ENCODE measurements at places on chromosomes 13 and 19.

DNA sequence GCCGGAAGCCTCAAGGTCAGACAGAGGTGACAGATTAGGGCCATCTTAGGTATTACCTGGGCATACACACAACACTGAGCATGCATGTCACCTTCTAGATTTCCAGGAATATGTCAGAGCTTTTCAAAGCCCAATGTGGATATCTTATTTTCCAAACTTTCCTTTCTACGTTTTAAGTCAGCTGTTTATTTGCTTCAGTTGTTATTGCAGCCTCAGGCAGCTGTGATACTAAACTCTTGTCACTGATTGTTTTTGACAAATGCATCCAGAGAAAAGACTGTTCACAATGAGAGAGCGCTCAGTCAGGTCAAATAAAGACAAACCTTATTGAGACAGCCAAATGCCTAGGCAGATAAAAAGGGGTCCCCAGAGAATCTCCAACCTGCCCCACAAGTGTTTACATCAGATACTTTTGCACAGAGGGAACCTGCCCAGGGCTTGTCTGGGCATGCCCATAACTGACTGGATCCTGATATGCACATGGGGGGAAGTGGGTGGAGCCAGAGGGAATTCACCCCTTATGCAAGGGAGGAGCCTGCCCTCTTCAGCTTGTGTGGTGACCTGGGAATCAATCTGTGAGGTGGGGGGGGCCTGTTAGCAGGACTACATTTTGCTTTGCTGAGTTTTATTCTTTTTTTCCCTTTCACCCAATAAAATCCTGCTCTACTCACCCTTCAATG, 28.5 kb downstream of the MED4 start:
- DNase-seq: no peak

GRCh38 chr19:55661826-55662225, 7.0 kb downstream of the U2AF2 start:
- no peak for DNase-seq

DNA sequence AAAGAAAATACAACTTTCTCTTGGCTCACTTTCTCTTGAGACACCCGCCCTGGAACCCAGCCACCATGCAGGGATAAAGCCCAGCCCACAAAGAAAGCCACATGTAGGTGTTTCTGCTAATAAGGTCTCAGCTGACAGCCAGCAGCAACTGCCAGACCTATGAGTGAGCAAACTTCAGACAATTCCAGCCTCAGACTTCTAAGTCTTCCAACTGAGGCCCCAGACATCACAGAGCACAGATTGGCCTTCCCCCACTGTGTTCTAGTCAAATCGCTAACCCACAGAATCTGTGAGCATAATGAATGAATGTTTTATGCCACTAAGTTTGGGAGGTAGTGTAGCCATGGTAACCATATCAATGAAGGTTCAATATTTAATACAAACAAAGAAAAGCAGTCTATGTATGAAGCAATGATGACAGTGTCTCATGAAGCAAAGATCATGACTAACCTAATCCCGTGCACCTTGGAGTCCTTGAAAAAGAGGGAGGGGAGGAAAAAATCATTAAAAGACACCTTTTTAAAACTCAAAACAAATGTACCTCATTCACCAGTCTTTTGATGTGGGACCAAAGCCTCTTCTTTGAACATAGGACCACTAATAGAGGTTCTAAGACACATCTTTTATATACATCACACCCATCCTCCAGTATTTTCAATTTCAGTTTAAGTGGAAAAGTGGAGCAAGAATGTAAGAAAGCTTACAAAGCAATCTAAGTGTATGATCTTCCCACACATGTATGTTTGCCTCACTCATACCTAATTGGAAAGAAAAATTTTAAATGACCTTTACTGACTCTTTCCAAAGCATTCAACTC, 6.2 kb downstream of the MRPS31 start:
- no peak for DNase-seq

DNA sequence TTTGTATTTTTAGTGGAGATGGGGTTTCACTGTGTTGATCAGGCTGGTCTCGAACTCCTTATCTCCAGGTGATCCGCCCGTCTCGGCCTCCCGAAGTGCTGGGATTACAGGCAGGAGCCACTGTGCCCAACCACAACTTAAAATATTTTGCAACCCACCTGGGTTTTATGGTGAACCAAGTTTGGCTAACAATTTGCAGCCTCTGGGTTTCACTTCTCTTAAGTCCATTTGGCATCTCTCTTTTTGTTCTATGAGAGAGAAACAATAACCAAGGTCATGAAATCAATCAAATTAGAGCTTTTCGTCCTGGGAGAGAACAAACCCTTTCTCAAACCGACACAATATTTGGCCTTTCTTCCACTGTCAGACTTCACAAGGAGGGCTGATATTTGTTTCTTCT, 5.6 kb upstream of the SMAD9 start:
- no peak for DNase-seq

- DNase-seq: no peak
Observed at GRCh38 chr13:32073180-32073864, 41.7 kb downstream of the FRY start.

- DNase-seq: no peak
Observed at GRCh38 chr13:23472189-23472588, 38.7 kb upstream of the SACS start.

- no peak for DNase-seq
Observed at GRCh38 chr19:33236696-33237390, 11.2 kb upstream of the SLC7A10 start.

DNA sequence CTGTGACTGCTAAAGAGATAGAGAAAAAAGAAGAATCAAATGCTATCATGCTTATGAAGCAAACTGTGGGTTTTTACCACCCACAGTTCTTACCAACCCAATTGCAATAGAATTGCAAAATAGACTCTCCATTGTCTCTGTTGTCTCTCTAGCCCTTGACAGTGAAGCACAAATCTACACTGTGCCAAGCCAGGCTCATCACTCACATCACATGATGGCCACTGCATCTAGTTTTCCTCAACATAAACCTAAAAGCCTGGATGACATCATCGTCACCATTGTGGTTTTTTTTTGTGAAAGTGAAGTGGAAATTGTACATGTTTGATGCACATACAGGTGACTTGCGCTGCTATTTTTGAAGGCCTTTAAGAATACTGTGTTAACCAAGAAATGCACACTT, 56.1 kb downstream of the KL start:
- no peak for DNase-seq

- no peak for DNase-seq
Observed at GRCh38 chr19:39829702-39830275, 4.2 kb downstream of the DYRK1B start.

GRCh38 chr13:51112771-51113170, 1.7 kb upstream of the C13orf42 start:
- no peak for DNase-seq

DNA sequence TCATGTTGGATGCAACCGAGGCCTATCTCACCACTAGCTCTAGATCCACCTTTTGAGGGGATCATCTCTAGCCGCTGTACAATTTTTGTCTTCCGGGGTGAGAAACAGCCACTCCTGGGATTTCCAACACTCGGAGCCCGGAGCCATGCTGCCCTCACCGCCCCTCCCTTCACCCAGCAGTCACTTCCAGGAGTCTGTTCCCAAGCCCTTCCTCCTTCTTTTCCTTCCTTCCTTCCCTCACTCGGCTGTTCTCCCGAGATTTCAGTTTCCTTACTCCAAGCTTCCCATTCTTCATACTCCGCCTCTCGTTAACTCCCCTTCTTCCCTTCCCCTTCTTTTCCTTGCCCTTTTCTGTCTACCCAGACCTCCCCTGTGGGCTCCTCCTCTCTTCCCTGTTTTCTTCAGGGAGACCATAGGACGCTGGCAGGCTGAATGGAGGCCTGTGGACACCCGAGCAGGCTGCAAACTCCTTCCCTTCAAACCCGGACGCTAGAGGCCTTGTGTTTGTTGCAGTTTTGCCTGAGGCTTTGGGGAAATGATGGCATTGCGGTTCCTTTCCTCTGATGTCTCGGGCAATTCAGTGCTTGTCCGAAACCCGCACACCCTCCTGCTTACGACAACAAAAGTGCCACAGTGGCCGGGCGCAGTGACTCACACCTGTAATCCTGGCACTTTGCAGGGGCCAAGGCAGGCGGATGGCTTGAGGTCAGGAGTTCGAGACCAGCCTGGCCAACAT, 96.0 kb downstream of the CAB39L start:
- DNase-seq: no peak

- no peak for DNase-seq
Observed at GRCh38 chr13:88628882-88629281, 957.7 kb downstream of the SLITRK5 start.

DNA sequence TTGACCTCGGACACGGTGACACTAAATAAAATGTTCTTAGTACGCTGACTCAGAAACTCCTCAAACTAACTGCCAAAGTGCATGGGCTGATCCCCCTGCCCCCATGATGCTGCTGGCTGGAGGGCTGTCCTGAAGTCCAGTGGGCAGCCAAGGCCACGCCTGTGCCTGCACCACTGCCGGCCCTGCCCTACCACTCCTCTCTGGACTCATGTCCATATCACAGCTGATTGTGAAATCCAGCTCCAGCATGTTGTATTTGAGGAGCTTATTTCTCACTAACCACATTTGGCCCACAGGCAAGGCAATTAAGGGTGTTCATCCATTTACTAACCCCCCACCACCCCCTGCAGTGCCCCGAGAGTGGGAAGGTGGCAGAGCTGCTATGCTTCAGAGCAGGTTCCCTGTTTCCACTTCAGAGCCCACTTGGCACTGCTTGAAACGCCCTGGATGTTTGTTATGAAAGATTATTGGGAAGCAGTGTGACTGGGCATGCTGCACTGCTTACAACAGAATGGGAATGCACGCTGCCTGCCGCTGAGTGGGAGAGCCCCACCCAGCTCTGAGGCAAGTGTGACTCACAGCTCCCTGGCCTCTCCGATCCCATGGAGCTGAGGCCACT, 114.0 kb downstream of the UQCRFS1 start:
- DNase-seq: no peak

GRCh38 chr13:75226733-75227435, 255.1 kb downstream of the TBC1D4 start:
- no peak for DNase-seq

GRCh38 chr19:53388904-53389303, 6.0 kb upstream of the ZNF765 start:
- no peak for DNase-seq

- DNase-seq: no peak
Observed at GRCh38 chr13:77387607-77388200, 60.8 kb upstream of the MYCBP2 start.

DNA sequence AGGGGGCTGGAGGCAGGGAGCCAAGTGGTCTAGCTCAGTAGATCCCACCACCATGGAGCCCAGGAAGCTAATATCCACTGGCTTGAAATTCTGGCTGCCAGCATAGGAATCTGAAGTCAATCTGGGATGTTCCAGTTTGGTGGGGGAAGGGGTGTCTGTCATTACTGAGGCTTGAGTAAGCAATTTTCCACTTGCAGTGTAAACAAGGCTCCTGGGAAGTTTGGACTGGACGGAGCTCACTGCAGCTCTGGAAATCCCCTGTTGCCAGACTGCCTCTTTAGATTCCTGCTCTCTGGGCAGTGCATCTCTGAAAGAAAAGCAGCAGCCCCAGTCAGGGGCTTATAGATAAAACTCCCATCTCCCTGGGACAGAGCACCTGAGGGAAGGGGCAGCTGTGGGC, 349.2 kb upstream of the KLHL1 start:
- DNase-seq: no peak

DNA sequence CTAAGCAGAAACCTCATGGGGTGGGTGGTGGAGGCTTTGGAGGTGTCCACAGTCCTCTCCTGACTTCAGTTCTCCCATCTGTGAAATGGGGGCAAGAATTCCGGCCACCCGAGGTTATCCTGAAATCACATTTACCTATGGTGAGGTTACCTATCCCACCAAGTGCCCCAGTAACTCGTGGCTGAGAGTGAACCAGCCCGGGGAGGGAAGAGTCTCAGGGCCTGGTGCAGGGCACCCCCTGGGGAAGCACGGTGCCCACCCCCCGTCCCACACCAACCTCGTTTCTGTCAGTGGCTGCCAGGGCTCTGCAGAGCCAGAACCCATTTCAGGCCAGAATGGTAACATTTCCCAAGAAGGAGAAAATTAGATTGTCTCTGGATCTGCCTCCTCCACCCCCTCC, 83.7 kb upstream of the VSTM2B start:
- DNase-seq: no peak

GRCh38 chr19:14603990-14604387, 21.1 kb downstream of the CLEC17A start:
- DNase-seq: no peak

- DNase-seq: no peak
Observed at GRCh38 chr13:23354520-23354919, 79.0 kb downstream of the SACS start.

GRCh38 chr19:28430214-28430613, 782.7 kb downstream of the UQCRFS1 start:
- DNase-seq: no peak

DNA sequence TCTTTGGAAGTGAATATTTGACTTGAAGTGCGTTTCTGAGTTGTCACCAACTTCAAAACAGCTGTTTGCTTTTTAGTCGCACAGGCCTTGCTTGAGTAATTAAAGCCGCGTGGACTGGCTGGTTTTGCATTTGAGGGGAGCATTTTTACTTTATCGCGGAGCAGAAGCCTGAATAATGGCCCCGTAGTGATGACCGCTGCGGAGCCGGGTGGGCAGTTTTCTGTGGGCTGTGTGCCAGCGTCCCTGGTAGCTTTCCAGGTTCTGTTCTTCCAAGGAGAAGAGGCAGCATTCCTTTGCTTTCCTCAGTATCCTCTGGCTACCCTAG, 1.1 kb downstream of the NAA16 start:
- DNase-seq: no peak

- no peak for DNase-seq
Observed at GRCh38 chr19:41356984-41357739, 3.4 kb upstream of the TGFB1 start.

DNA sequence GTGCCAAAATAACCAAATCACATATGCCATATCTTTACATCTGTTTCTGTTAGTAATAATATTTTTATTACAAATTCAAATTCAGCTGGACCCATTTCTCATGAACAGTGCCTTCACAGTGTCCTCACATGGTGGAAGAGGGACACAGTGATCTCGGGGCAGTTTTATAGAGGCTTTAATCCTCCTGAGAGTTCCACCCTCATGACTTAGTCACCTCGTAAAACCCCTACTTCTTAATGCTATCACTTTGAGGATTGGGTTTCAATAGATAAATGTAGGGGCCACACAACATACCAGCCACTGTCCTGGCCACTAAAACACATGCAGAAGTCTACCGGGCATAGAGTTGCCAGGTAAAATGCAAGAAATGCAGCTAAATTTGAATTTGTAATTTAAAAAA, 201.5 kb downstream of the MYO16 start:
- no peak for DNase-seq

DNA sequence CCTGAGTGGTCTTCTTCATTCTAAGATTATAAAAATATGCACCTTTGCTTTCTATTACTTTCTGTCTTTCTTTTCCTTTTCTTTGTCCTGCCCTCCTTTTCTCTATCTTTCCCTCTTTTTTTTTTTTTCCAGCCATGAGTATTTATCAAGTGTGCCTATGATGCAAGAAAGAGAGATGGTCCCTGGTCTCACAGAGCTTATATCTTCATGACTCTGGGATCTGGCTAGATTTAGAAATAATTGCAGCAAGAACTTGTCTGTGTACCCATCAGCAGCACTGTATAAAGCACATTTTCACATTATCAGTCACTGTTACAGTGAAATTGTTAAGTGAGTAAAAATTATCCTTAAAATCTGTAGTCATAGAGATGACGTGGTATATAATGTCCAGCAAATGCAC, 31.6 kb upstream of the GAS6 start:
- no peak for DNase-seq
